ENCODE measurements at places on chromosomes 2 and 18.

DNA sequence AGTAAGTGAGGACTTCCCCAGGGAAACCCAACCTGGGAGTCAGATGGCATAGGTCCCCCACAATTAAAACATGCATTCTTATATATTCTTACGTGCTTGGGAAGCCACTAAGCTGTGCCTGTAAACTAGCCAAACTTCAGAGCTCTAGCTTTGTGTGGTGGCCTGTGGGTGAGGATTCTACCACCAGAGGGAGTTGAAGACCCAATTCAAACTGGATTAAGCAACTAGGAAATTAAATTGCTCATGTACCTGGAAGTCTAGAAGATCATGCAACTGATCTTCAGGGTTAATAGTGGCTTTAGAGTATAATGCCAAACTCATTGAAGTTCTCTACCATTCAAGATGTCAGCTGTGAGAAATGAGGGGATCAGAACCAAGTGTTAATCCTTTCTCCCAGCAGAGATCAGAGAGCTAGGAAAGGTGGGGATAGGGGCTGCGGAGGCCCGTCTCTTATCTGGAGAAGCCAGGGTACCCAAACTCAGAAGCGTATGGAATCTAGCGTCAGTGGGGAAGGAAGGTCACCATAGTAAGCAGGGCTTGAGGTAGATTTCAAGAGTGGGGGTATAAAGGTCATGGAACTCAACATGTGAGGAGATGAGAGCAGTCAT lies 53.2 kb upstream of the CCDC85A start:
- DNase-seq, result peak; percentile 56

DNA sequence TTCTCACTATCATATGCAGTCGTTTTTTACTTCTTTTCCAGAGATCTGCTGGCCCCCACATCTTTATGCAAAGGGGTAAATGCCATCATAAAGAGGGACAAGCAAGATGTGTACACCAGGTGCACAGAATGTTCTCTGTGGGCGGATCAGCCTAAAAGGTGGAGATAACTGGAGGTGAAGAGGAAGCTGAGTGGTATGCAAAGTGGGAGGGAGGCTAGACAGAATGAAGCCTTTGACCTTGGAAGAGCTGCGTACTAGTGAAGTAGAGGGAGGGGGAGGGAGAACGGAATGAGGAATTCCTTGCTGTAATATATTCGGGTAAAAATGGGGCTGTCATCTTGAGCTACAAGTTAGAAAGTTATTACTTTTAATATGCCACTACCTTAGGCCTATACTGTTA lies 287.5 kb upstream of the VRK2 start:
- DNase-seq, result no peak

DNA sequence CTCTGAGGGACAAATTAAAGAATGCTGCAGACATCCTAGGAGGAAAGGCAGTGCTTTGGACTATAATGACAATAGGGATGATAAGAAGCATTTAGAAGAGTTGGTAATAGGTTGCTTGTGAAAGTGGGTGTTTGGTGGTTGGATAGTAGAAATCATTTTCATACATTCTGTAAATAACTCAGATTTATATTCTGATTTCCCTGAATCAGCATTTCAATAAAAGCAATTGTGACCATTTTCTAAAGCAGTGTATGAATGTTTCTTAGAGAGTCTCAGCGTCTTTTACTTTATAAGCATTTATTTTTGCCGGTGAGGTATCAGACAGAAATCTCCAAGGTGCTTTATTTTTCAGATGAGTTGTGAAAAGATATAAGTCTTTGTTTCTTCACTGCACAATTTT lies 1099.0 kb upstream of the LRRTM1 start:
- DNase-seq, result no peak

- DNase-seq, result no peak
Observed at GRCh38 chr18:5380586-5380985, 85.1 kb upstream of the ZBTB14 start.

DNA sequence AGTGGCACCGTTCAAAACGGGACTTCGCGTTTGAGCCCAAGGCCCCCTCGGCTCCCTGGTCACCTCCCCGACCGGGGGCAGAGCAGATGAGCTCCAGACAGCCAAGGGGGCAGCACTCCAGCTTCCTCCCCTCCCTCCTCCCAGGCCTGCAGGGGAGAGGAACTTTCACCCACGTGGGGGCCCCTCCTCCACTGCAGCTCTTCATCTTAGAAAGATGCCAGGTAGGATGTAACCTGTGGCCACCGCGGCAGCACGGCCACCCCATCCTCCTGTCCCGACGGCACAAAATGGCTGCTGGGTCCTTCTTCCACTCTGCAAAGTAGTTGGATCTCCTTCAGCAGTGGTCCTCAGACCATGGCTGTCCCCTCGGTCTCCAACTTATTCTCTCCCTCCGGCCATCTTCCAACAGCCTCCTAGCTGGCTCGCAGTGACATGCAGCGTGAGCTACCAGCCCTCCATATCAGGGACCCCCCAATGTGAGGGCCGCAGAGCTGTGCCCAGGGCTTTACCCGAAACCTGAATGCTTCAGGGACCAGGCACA lies 94.5 kb upstream of the ID2 start:
- DNase-seq, result no peak

- DNase-seq, result peak; percentile 24
Observed at GRCh38 chr2:172333235-172333977, 94.0 kb upstream of the ITGA6 start.

GRCh38 chr2:120531365-120531764 lies 185.4 kb downstream of the INHBB start:
- no peak for DNase-seq

DNA sequence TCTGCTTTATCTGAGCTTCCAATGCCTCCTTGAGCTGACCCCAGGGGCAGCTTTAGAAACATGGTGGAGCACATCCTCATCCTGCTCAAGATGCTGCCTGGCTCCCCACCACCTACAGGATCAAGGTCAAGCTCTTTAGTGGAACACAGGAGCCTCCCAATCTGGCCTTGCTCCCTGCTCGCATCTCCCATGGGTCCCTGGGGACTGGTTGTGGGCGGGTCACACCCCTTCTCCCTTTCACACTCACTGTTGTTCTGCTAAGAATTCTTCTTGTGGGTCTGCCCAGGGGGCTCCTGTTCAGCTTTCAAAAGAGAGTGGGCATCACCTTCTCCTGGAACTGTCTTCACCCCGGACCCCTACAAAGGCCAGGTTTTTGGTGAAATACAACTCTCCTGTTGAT lies 8.4 kb upstream of the NT5DC4 start:
- DNase-seq, result no peak
